NCI-H2081 (cell line): ENCODE measurements at places on chromosomes 16 and 17.

GRCh38 chr16:79811541-79811940 lies 211.0 kb upstream of the MAF start:
- DNase-seq = no peak

DNA sequence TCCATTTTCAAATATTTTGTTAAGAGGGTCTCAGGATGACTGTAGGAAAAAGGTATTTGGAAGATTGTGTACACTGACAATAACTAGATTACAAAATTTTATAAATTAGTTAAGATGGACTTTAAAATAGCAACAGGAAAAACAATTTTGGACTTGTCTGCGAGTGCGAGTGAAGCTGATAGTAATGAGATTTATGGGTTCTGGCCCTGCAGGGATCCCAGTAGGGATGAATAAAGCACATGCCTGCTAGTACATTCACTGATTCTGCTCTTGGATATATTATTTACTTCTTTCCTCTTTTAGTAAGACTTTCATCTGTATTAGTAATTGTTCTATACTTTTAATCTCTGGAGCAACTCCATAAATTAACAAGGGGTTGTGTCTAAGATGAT lies 28.2 kb downstream of the PRKCA start:
- DNase-seq = no peak

DNA sequence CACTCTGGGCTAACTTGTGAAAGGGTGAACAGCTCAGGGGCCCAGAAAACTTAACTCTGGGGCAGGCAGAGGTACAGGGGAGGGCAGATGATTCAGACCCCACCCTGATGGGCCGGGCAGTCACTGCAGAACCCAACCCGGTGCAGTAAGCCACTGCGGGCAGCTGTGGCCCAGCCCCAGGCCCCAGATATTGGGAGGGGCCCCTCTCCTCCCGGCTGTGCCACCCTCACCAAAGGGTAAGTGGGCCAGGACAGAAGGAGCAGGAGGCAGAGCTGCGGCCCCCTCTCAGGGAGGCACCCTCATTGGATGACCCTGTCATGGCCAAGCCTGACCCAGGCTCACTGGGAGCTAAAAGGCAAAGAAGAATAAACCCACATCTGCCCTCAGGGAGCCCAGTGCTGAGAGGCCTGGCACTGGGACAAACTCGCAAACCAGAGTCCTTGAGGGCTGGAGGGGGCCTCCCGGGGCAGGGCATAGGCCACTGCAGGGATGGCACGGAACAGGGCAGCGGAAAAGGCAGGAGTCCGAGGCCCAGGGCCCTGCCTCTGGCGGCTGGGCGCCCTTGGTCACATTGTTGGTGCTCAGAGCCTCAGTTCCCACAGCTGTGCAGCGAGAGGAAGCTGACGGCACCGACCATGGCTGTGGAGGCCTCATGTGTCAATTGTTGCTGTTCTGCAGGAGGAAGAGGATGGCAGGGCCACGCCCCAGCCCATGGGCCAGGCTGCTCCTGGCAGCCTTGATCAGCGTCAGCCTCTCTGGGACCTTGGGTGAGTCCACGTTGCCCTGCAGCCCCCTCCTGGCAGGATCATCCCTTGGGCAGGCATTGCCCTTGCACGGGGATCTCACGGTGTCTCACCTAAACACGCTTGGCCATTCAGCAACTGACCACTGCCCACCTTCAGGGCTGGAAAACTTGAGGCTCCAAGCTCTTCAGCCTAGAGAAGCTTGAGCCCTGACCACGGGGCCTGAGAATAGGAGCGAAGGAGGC lies 3.1 kb downstream of the ITGB4 start:
- DNase-seq = no peak

- no peak for DNase-seq
Measured at GRCh38 chr17:66775271-66775670, 59.6 kb upstream of the CACNG5 start.

GRCh38 chr16:88763502-88764053 lies 21.4 kb downstream of the PIEZO1 start:
- DNase-seq = no peak

- no peak for DNase-seq
Measured at GRCh38 chr17:64992325-64992802, 64.2 kb downstream of the GNA13 start.

DNA sequence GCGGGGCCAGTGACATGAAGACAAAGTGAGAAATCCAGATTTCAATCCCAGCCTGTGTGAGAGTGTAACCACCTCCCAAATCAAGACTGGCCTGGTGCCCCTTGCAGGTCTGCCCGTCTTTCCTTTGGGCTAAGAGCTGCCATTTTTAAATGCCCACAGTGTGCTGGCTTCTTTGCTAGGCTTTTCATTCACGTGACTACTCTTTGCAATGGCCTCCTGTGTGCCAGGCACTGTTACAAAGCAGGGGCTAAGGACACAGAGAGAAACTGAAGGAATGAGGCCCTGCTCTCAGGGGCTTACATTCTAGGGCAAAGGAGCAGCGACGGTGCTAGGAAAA lies 269 bp upstream of the ZSCAN10 start:
- DNase-seq = no peak

DNA sequence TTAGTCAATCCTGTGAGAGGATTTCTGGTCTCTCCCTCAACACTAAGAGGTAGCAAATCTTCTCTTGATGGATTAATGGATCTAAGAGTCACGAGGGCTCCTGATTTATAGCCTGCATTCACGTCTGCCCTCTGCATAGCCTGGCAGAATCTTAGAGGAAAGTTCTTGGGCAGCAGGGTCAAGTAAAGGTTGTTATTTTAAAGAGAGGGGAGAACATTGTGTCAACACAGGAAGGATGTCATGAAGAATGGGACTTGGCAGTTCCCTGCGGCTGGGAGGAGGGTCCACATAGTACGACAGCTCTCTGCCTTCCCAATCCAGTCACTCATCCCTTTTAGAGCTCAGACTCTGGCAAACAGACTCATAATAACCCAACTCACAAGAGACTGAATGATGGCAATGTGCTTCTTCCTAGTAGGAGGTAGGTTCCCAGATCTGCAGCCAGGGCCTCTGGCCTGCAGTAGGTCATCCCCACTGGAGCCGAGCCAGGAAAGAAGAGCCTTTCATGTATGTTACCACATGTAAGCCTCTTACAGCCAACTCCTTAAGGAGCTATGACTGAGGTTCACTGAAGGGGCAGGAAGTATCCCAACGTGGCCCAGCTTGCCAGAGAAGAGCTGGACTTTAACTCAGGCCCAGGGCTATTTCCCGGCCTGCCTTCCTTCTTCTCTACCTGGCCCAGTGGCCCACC lies 25.4 kb upstream of the RPTOR start:
- DNase-seq = no peak

DNA sequence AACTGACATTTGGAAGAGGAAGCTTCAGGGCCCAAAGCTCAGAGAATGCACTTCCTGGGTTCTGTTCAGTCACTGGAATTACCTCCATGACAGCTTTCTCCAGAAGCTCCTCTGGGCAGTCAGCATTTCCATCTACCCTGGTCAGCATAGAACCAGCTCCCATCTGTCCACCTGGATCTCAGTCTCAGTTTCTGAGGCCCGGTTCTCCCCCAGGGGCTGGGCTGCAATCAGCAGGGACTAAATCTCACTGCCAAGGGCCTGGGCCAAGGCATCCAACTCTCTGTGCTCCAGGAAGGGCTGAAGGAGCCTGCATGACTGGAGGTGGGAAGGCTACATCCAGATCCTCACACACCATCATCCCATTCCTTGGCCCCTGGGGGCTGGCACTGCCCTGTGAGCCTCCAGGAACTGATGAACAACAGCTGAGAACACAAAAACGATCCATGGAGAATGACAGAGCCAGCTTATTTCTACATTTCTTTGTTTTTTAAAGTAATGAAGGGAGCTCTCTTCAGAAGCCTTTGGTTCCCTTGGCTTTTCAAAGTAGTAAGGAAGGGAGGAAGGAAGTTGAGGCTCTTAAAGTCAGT lies 66.3 kb upstream of the MRTFB start:
- no peak for DNase-seq

DNA sequence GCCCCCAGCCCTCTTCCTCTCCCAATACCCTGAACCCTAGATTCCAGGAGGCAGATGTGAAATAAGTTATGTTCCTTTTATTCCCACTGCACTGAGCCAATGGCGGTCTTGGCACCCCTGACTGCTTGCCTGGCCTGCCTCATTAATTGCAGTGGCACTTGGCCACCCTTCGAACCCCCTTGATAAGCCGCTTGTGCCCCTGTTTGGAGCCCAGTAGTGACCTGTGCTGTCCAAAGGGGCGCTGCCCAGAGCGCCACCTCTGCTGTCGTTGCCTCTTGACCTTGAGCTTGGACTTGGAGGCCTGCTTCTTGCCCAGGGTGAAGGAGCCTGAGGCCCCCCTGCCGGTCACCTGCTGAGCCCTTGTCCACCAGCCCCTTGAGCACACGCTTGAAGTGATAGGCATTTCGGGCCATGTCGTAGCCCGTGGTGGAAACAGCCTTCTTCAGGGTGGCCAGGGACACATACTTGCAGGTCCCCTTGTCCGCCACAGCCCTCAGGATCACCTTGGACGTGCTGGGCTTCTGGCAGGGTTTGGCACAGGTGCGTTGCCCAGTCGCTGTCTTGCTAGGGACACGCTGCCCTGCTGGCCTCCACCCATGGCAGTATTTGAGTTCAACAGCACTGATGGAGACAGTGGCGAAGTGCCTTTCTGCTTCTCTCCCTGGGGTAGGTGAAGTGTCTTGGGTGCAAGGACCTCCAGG lies 5.7 kb downstream of the SGCA start:
- no peak for DNase-seq

DNA sequence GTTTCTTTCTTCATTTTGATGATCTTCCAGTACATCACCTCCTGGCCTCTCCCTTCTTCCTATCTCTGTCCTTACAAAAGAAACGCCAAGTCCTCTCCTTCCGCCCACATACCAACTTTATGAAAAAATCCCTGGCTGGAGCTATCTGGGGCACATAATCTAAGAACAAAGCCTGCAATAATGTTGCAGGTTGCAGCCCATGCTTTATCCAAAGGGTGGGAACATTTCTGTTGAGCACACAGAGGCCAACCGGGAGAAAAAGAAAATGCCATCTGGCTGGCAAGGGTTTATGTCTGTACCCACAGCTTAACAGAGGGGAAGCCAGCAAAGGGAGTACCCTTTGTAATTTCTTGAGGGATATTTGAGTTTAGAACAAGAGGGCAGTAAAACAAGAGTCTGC lies 409.6 kb downstream of the SOX9 start:
- no peak for DNase-seq

GRCh38 chr16:81066681-81067080 lies 10.4 kb downstream of the C16orf46 start:
- DNase-seq = no peak

- DNase-seq = no peak
Measured at GRCh38 chr17:37791447-37792399, 46.9 kb upstream of the HNF1B start.

DNA sequence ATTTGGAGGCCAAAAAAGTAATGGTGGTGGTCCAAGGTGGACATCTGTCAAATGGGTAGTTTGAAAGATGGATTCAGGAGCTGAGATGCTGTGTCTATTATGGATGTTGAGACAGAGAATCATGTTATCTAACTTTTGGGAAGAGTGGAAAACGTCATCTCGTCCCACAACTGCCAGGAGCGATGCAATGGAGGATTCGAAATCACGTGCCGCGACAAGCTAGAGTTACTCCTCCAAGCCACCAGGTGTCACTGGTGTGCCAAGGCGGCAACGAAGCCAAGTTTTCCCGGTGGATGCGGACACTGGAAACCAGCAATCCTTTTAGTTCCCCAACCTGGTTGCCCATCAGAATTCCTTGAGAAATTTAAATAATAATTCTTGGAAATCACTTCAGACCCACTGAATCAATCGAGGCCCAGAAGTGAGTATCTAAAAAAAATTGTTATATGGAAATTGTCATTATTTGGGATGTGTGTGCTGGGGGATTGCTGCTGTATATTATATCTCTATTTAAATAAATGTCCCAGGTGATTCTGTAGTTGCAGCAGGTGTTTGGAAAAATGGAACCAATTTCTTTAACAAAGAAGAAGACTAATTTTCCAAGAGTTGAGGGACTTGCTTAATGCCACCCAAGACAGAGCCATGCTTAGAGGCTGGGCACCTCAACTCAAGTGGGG lies 206.1 kb downstream of the HAPSTR1 start:
- no peak for DNase-seq

- no peak for DNase-seq
Measured at GRCh38 chr17:76046064-76046463, 19.0 kb upstream of the EVPL start.

DNA sequence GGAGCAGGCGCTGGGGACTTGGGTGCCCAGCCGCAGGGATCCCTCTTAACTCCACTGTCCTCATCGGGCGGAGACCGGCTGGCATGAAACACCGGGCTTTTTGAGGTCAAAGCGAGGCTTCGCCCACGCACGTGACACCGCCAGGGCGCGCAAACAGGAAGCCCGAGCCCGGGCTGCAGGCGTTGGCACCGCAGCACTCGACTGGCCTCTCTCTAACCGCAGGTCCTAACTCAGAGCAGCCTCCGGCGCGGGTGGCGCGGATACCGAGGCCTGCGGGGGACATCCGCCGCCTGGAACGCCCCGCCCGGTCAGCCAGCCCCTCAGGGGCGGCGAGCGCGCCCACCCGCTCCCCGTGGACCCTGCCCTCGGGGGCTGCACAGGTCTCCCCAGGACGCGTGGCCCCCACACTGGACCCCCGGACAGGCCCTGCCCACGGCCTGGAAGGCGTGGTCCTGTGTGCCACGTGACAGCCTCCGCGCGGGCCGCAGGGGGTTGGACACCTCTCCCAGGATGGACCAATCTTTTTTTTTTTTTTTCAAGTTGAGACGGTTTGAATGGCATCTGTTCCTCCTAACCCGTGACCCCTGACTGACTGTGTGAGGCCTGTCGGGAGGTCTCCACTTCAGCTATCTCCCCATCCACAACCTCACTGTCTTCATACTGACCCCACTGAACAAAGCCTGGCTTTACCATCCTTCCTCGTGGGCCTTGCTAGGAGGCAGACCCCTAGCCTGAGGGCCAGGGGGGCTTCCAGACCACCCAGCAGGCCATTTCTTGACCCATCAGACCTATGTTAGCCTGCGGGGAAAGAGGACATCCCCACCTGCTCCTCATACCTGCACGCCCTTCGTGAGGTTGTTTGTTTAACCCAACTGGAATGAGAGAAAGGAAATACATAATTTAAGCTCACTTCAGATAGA lies 8.4 kb upstream of the SLC47A2 start:
- DNase-seq = no peak

DNA sequence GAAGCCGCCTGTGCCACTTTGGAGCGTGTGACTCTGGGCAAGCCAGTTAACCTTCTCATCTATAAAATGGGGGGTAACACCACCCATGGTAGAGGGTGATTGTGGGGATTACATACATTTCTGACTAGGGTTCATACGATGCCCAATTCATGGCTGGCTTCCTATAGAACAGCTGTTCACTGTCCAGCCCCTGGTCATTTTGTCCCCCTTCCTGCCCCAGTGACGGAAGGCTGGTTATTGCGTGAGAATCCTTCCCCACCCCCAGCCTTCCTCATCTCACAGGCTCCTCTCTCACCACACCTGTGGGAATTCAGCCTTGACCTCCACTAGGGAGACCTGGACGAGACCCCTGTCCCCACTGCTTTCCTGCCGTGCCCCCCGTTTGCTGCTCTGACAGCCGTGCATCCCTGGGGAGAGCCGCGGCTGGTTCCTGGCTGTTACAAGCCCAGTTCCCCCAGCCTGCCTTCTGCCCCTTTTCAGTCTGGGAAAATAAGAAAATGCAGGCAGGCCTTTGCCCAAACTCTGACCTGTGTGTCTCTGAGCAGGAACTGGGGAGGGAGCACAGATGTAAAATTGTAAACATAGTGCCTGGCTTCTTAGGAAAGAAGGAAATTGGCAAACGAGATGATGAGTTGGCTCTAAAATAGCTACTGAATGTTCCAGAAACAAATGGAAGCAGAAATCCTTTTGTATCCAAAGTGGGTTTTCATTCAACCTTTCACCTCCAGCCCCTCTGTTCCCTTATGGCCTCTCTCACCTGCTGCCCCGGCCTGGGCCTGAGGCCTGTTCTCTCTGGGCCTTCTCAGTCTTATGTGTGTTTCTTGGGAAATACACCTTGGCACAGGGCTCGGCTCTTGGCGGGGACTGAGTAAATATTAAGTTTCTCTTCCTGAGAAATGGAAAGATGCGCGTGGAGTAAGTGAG lies 67.3 kb downstream of the OR1D5 start:
- no peak for DNase-seq
